ENCODE measurements at places on chromosomes 4 and X.
A peak's percentile ranks its signal among the peaks of the same experiment; 100 is the strongest.

DNA sequence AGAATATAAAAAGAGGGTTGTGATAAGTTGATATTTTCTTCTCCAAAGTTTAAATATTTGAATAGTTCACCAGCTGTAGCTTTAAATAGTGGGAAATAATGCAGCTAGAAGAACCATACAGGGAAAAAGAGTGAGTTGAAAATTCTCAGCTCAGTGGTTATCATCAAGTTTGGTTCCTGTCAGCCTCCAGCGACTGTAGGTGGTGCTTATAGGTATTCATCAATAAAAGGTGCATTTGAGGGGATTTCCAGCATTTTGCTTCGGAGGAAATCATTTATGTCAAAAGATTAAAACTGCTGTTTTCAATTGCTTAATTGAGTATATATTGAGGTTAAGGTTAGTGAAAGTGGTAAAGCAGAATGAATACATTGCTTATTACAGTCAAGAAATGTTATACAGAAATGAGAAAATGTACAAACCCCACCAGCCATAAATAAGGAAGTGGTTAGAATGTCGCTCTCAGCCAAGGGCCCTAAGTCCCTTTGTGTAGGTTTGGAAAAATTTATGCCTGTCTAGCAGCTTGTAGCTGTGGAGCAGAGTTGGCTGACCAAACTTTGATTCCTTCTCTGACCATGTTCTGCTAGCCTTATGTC lies 532.9 kb upstream of the FTHL17 start:
- DNase-seq, result no peak

DNA sequence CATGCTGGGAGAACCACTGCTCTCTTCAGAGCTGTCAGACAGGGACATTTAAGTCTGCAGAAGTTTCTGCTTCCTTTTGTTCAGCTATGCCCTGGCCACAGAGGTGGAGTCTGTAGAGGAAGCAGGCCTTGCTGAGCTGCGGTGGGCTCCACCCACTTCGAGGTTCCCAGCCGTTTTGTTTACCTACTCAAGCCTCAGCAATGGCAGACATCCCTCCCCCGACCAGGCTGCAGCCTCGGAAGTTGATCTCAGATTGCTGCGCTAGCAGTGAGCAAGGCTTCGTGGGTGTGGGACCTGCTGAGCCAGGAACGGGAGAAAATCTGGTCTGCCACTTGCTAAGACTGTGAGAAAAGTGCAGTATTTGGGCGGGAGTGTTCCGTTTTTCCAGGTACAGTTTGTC lies 118.9 kb downstream of the SLC10A6 start:
- DNase-seq, result no peak

DNA sequence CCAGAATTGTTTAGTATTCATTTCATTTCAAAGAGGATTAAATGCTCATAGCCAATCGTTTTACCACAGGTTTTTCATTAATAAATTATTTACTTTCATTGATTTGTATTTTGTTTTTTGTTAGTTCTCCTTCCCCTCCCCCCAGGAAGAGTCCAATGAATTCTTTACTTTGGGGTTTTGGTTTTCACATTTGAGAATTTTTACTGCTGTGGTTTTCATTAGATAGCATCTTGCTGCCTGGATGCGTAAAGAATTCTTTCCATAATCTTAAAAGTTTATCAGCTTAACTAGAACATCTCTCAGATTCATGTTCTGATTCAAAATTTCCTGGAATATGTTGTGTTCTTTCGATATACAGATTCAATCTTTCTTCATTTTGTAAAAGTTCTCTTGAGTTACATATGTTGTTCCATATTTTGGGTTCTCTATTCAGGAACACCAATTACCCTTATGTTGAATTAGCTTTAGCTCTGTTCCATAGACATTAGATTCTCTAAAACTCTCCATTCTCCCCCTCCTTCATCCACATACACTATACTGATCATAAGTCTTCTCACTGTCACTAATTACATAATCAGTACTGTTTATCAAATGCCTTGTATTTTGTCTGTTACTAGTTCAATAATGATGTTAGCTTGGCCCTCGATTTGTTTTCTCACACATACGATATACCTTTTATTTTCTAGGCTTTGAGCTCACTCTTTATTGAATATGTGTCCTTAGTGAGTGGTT lies 184.4 kb downstream of the CAMK2D start:
- no peak for DNase-seq

GRCh38 chr4:40247350-40247749 lies 50.5 kb downstream of the RHOH start:
- no peak for DNase-seq

DNA sequence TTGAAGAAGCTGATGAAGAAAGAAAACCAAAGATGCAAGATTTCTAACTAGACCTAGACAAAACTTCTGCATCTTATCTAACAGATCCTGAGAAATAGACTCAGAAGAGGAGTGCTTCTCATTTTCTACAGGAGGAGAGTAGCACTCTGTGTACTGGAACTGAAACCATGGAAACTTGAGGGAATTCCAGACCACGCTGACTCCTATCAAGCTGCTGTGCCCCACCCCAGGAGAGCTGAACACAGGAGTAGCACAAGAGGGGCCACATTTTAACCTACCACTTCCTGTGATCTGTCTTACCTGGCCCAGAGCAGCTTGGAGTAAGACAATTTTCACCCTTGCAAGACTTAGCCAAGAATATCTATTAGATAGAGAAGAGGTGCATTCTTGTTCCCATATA lies 248.9 kb downstream of the SCFD2 start:
- no peak for DNase-seq

GRCh38 chr4:43332052-43332425 lies 439.5 kb downstream of the GRXCR1 start:
- DNase-seq, result no peak

- DNase-seq, result no peak
Measured at GRCh38 chr4:150080337-150080736, 2.1 kb downstream of the DCLK2 start.

GRCh38 chr4:20299515-20299914 lies 47.8 kb downstream of the SLIT2 start:
- no peak for DNase-seq

DNA sequence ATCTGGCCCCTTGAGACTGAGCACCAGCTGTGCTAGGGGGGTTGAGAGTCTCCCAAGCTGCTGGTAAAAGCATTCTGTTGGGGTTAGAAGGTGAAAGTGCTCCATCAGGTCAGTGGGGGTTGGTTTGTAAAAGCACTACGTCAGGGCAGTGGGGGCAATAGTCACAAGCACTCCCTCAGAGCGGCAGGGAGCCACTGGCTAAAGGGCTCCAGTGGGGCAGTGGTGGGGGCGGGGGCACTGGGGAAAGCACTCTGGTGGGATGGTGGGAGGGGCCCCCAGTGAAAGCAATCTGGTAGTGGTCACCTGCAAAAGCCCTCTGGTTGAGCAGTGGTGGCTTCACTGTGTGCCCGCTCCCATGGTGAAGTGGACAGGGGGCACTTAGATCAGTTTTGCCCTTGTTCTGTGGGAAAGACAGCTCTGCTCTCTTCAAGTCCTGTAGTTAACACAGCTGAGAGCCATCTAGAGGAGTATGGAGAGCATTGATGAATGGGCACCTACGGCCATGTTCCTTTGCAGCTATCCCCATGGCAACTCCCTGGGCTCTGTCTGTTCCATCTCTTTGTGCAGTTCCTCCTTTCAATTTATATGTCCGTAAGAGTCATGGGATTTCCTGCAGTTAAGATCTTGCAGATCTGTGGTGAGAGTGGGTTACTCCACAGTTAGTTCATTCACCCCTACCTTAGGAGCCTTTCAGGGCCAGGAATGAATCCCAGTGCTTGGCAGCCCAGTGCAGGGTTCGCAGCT lies 106.4 kb downstream of the SH3BGRL start:
- no peak for DNase-seq

DNA sequence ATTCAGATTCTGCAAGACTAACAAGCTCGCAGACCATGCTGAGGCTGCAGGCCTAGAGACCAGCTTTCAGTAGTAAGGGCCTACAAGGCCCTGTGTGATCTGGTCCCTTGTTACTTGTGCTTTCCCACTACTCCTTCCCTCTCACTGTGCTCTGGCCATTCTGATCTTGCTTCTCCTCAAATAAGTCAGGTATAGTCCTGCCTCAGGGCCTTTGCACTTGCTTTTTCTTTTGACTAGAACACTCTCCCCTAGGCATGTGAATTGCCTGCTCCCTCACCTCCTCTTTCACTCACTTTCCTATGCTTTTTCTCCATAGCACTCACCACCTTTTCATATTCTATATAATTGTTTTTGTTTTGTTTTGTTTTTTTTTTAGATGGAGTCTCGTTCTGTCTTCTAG lies 22.2 kb downstream of the AKAP14 start:
- DNase-seq, result no peak

GRCh38 chrX:43345166-43345565 lies 310.9 kb upstream of the MAOA start:
- DNase-seq, result no peak

DNA sequence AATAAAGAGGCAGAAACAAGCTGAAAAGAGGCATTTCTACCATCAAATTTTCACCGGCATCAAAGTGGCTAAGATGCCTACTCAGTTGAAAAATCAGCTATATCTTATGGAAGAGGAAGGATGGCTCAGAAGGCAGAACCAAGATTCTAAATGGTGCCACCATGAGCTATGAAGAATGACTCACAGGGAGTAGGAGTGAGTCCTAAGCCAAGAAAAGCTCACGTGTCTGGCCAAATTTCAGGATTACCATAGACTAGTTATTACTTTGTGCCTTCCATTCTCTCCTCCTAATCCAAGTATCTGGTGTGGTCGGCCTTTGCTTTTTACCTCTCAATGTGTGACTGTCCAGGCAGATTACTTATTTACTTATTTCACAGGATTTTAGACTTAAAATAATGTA lies 54.8 kb downstream of the BMP3 start:
- DNase-seq, result peak; percentile 5

DNA sequence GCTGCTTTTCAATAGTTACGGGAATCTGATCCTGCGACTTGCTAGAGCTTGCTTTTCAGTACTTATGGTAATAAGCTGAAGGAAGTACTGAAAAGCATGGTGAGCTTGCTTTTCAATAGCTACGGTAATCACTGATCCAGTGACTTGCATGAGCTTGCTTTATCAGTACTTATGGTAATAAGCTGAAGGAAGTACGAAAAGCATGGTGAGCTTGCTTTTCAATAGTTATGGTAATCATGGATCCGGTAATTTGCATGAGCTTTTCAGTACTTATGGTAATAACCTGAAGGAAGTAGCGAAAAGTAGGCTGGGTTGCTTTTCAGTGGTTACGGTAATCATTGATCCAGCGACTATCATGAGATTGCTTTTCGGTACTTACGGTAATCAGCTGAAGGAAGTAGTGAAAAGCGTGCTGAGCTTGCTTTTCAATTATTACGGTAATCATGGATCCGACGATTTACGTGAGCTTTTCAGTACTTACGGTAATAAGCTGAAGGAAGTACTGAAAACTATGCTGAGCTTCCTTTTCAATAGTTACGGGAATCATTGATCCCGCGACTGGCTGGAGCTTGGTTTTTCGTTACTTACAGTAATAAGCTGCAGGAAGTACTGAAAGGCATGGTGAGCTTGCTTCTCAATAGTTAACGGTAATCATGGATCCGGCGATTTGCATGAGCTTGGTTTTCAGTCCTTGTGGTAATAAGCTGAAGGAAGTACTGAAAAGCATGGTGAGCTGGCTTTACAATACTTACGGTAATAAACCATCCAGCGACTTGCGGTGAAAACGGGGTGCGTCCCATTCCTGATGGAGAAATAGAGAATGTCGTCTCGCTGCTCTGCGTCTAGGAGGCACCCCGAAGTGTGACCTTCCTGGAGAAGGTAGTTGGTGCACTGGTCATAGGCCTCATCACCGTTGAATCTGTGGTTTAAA lies 6.5 kb downstream of the CRLF2 start:
- DNase-seq, result no peak

DNA sequence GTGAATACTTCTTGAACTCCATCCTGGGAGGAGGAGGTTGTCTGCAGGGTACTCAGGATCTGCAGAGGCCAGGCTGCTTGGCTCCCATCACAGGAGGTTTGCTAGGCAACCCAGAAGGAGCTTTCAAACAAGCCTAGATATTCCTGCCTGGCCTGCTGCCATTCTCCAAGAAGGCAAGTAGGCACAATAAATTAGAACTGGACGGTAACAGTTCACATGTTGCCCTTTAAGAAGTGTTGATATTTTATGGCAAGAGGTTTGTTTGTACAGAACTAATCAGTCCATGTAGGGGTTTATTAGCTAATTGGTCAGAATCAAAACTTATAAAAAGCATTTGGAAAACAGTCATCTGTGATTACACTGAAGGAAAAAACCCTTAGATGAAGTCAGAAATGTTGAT lies 39.3 kb downstream of the SYNPO2 start:
- DNase-seq, result peak; percentile 39

DNA sequence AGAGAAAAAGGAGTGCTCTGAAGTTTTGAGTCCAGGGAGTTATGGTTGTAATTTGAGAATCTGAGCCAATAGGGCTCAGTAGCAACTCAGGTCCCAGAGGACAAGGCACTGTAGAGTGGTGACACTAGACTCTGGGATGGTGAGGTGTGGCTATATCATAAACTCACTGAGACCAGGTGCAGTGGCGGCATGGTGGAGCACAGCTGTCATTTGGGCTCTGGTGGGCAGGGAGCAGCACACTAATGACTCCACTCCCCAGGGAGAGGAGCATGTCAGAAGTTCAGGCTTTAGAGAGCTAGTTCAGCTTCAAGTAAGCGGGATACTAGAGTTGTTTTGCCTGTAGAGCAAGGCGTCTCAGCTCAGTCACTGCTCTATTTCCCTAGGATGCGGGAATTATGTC lies 165.4 kb upstream of the USP38 start:
- DNase-seq, result no peak

DNA sequence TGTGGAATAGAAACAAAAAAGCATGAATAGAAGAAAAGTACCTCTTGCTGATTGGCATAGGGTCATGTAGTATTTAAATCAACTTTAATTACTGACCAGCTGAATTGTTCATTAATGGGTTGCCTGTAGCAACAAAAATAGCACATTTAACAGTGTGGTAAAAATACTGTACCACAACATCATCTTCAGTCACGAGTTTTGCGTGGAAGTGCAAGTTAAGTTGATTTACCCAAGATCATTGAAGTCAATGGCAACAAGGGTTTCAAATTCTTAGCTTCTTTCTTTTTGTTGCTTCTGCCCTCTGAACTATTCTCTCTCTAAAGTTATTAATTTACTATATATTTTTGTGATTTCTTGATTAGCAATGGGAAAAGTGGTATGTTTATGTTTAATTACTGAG lies 526.6 kb downstream of the C4orf33 start:
- DNase-seq, result no peak

DNA sequence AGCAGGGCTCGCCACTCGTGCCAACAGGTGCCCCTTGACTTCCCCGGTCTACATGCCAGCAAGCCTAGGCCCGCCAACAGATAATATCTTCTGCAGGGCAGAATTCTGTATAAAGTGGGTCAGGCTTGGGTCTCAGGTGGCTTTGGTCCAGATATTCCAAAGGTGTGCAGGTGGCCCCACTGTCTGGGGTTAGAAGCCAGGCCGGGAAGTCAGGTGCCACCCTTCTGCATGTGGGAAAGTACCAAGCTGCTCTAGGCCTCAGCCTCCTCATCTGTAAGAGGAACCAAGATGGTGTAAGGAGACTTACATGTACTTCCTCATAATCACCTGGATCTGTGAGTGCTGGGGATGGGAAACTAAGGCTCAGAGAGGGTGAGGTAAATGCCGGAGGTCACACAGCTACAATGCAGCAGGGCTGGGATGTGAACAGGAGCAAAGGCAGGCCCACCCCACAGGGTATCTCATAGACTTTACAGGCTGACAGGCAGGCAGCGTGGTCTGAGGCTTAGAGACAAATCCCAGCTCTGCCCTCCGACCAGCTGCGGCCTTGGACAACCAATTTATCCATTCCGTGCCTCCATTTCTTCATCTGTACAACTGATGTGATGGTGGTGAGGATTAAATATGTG lies 35.9 kb downstream of the WDR1 start:
- no peak for DNase-seq

- no peak for DNase-seq
Measured at GRCh38 chrX:9318213-9318612, 146.6 kb upstream of the TBL1X start.

Measured in NCI-H446 treated with DMSO at 0.1 percent for 48 hours (cell line).